ENCODE measurements at places on chromosomes 16 and 17.

DNA sequence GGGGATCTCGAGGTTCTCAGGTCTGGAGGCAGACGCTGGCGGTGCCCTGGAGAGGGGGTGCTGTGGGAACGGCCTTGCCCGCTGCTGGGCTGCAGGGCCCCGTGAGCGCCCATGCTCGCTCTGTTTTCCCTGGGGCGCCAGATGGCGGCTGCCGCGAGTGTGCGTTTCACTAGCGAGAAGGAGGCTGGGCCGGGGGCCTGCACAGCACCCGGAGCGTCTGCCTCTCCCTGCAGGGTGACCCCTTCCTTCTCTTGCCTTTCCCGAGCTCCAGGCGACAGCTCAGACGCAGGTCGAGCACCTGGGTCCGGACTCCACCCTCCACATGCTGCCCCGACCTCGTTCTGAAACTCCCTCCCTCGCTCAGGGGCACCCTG is 2.7 kb downstream of the TELO2 start:
- no peak for DNase-seq

DNA sequence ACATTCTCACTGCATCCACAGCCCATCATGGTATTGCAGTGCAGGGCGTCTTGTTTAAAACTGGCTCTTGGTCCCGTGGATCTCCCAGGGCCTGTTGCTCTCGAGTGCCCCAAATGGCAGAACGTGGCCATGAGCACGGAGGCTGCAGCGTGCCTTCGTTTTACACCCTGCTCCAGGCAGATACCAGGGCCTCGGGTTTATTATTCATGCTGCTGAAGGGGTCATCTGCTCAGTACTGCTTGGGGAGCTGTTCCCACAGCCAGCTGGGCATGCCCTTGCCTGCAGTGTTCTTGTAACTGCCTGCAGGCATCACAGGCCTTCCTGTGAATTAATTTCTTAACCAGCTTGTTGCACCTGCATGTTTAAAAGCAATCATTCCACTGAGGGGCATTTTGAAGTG is 129.7 kb upstream of the CHMP6 start:
- peak; percentile 51 for DNase-seq

- peak; percentile 57 for DNase-seq
Observed at GRCh38 chr17:79087428-79088143, 13.0 kb downstream of the ENGASE start.

- DNase-seq, result no peak
Observed at GRCh38 chr16:86041807-86042206, 142.8 kb downstream of the IRF8 start.

DNA sequence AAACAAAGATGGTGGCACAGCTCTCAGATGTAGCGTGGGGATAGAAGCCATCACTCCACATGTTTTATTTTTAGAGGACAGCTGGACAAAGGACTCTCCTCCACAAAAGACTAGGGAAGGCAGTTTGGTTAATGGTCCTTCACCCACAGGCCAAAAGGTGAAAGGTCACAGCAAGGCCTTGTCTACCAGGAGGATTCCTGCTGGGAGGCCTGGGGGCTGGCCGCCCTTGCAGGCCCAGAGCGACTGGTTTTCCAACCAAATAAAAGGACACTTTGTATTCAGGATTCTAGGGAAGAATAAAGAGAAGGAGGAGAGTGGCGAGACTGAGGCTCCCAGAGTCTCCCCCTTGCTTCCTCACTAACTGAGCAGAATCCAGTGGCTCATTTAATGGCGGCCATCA is 94.3 kb downstream of the AXIN2 start:
- DNase-seq, result no peak

DNA sequence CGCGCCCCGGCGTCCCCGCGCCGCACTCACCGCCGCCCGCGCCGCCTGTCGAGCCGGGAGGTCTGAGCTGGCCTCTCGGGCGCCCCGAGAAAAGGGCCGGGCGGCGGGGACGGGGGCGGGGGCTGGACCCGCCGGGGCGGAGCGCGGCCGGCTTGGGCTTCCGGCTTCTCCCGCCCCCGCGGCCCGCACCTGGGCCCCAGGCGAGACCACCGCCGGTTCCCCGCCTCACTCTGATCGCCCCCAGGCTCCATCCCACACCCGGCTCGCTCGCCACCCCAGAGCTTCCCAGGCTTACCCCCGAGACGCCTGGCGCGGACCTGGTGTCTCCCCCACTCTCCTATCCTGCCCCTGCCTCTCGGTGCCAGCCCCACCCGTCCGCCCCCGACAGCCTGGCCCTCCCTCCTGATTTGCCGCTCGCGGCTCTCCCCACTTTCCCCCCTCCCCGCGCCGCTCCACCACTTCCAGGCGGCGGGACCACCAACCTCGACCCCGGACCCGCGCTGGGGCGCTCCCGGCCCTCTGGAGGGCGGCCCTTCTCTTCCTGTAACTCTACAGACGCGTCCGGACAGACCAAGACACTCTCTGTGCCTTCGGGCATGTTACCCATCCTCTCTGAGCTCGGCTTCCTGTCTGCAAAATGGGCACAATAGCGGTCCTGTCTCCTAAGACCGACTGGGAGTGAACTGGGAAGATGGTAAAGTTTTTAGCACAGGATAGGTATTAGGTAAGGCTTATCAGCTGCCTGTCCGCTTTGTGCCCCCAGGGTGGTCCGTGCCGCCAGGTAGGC is at the start of gene LITAF:
LITAF (minus strand) TSS at position 64 of the 787 bp plus-strand sequence. CDS start 30,189 bp downstream, outside the sequence.
- DNase-seq, result peak; percentile 72

GRCh38 chr16:47699106-47699505 is 238.0 kb downstream of the PHKB start:
- DNase-seq, result no peak

GRCh38 chr17:61657338-61657737 is 66.3 kb upstream of the NACA2 start:
- no peak for DNase-seq

- DNase-seq, result no peak
Observed at GRCh38 chr16:88888461-88889387, 22.3 kb upstream of the PABPN1L start.

- no peak for DNase-seq
Observed at GRCh38 chr17:4436381-4436780, 2.6 kb downstream of the SPNS3 start.

DNA sequence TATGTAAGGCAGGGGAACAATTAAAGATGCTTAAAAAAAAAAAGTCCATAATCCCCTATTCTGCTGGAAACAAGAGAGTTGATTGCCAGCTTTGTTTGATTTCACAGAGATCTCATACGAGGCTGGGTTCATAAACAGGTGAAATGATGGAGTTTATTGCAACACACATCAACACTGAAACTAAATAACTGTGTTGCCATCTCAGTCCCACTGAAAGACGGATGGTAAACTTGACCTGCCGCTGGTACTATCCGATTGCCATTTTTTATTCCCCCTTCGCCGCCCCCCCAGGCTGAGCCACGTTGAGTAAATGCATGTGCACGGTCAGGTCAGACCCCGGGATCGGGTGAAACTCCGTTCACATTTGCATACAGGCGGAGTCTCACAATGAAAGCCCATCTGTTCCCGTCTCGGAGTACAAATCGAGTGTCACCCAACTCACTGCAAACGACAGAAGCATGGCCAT is 119.2 kb downstream of the SKAP1 start:
- DNase-seq, result no peak

DNA sequence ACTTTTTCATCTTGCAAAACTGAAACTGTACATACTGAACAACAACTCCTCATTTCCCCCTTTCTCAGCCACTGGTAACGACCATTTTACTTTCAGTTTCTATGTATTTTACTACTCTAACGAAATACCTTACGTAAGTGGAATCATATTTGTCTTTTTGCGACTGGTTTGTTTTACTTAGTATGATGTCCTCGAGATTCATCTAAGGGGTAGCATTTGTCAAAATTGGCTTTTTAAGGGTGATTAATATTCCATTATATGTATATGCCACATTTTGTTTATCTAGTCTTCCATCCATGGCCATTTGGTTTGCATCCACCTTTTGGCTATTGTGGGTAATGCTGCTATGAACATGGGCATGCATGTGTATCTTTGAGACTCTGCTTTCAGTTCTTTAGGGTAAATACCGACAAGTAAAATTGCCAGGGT is 10.4 kb downstream of the KPNB1 start:
- no peak for DNase-seq

GRCh38 chr17:76884995-76885893 is 17.0 kb downstream of the MGAT5B start:
- no peak for DNase-seq

- no peak for DNase-seq
Observed at GRCh38 chr16:2770057-2770951, 6.8 kb downstream of the ELOB start.

DNA sequence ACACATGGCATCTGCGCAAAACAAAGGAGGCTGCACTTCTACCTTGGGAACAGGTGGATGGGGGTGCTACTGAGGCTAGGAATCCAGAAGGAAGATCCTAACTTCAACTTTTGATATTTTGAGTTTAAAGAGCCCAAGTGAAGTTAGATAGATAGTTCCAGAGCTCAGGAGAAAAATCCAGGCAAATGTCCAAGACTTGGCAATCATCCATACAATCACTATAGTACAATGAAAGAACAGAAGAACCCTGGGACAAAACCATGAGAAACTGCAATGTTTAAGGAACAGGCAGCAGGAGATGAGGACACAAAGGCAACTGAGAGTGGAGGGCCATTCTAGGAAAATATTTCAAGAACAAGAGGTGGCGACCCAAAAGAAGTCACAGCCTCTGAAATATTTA is 12.4 kb downstream of the CDYL2 start:
- no peak for DNase-seq

- DNase-seq, result peak; percentile 43
Observed at GRCh38 chr17:47694581-47695428, 844 bp downstream of the TBKBP1 start.

GRCh38 chr17:42178817-42179216 is 2.1 kb downstream of the KCNH4 start:
- DNase-seq, result no peak

- no peak for DNase-seq
Observed at GRCh38 chr16:16027728-16028310, 78.4 kb downstream of the ABCC1 start.

DNA sequence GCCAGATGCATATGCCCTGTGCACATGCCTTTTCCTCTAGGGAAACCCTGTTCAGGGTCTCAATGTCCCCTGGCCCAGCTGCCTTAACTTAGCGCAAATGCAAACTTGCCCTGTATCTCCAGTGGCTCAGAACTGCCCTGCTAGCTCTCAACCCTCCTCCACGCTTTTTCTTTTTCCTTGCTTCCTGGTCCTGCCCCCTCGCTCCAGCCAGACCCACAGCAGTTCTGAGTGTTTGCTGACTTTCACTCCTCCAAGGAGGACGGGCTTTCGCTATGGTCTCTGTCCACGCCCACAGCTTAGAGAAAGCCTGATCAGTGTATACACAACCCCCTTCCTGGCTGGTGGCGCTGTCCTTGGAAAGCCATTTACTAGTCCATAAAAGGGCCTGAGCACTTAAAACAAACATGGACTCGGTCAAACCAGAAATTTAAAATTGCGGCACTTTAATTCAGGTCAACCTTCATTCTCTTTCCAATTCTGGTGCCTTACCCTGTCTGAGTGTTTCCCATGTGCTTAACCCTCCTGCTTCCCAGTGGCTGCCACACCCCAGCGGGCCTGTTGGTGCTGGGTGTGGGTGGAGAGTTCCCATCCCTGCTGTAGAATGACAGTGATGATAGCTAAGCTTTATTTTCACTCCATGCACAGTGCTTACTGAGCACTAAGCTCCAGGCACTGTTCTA is 15.6 kb upstream of the TMEM98 start:
- DNase-seq, result peak; percentile 80

- DNase-seq, result no peak
Observed at GRCh38 chr17:82249896-82250581, 21.2 kb downstream of the SLC16A3 start.

DNA sequence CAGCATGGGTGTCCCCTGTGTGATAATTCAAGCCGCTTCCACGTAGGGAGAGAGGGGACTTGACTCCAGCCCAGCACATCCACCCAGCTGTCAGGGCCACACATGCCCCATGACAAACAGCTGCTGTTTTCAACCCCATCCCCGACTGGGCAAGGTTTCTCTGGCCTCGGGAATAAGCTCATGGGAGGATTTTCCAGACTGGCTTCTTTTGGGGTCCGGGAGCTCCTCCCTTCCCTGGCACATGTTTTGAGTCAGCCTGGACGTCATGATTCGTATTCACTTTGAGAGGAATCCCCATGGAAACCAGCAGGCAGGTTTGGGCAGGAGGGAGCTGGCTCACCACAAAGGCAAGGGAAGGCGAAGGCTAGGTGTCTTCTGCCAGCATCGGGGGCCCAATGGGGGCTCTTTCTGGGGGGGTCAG is 156.4 kb downstream of the CMIP start:
- DNase-seq, result peak; percentile 64

- DNase-seq, result no peak
Observed at GRCh38 chr16:86979984-86980553, 337.1 kb downstream of the C16orf95 start.

GRCh38 chr17:48483004-48483403 is 47.8 kb downstream of the HOXB1 start:
- DNase-seq, result peak; percentile 79

DNA sequence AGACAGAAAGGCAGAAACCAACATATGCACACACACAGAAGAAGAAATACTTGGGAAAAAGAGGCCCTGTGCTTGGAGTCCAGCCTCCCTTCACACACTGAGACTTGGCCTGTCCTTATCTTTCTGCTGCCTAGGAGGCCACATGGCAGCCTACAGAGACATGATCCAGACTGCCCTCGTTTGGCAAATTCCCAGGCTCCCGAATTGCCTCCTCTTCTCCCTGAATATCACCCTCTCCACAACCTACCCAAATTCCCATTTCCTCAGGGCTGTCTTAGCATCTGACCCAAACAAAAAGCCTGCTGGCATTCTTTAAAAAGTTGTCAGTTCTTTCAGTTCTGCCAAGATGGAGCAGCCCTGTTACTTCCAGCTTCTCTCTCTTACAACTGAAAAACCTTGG is 59.8 kb downstream of the DNAH17 start:
- no peak for DNase-seq

- DNase-seq, result no peak
Observed at GRCh38 chr16:10805334-10805733, 13.3 kb downstream of the TVP23A start.

DNA sequence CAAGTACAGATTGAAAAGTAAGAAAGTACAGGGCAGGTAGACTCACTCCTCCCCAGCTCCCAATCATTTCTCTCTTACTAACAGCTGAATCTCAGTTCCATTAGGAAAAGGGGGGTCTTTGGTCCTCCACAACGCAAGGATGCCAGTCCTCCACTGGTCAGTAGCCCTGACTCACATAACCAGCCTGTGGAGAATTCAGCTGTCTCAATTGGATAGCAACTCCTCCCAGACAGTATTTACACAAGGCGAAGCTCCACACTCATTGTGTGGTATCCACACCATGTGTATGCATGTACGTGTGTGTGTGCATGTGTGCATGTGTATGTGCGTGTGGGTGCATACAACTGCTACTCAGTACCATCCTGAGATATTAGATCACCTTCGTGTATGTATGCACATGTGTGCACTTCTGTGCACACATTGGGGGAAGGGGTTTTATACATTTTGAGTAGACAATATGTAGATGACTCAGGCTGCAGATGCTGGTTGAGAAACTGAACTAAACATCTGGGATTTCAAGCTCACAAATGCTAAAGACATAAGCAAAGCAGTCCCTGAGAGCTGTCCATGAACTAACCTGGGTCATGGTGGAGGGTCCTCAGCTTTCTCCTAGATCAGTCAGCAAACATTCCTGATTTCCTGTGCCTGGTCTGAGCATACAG is 240.1 kb downstream of the SLC39A11 start:
- no peak for DNase-seq
